BE2C (cell line): ENCODE measurements at places on chromosomes 6 and 20.

- no peak for DNase-seq
These were observed 15.2 kb downstream of the CHMP4B start for GRCh38 chr20:33826270-33826897.

- no peak for DNase-seq
These were observed 493.3 kb downstream of the ADGRB3 start for GRCh38 chr6:69128411-69128810.

DNA sequence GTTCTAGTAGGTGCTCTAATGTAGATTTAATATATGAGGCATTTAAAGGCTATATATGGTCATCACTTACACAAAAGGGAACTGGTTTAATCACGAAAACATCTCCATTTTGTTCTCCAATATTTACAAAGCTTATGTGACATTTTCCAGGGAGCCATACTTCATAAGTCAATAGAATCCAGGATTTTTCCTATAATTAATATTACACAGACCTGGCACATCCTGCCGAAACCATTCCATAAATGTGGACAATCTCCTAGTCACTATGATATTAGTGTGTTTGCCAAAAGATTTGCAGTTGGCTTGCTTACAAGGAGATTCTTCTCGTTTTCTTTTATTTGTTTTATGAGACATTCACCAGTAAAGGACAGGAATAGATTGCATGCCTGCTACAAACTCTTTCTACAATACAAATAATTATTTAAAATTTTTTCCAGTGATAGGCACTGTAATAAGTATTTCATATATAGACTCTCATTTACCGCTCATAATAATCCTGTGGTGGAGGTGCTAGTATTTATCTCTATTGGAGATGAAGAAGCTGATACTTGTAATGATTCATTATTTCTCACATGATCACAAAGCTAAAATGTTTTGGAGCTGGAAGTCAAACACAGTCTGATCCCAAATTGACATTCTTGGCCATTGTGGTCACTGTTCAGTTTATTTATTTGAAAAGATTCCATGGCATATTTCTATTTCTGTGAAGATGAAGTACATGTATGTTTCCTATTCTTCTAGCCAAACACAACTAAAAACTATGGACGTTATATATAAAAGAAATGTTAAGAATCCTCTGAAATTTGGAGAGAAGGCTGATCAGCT is 597.0 kb downstream of the HTR1B start:
- DNase-seq: no peak

GRCh38 chr6:46248143-46248542 is 77.4 kb upstream of the ENPP5 start:
- no peak for DNase-seq

- no peak for DNase-seq
These were observed 652.2 kb downstream of the QKI start for GRCh38 chr6:164066766-164067165.

- no peak for DNase-seq
These were observed 172.5 kb upstream of the JARID2 start for GRCh38 chr6:15073344-15073789.

- no peak for DNase-seq
These were observed 174.5 kb downstream of the CD83 start for GRCh38 chr6:14292119-14292518.

- no peak for DNase-seq
These were observed 177.8 kb downstream of the PLCB4 start for GRCh38 chr20:9246731-9247130.

DNA sequence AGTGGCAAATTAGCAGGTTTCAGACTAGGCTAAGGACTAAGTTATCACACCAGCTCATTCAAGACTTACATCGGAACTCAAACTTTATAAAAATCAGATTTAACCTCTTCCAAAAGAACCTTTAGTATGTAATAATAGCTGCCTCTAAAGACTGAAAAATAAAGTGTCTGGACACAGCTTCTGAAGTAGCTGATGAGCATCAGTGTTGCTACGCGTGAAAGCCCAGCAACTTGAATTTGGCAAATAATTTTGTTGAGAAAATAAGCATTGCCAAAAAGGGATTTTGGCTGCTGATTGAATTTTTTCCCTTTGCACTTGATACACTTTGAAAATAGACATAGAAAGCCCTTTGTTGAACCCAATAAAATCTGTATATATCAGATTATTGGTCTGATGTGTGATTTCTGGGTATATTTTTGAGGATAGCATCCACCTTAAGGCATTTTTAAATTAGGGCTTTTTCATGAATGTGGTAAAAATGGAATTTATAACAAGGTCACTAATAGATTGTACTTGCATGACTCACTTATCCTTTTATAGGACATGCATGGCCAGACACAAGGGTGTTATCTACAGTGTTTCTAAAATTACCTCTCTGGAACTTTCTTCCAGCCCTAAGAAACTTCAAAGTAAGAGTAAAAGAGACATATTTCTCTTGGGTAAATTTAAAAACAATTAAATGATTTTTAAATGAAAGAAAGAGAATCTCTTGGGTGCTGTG is 350.4 kb downstream of the TENT5A start:
- no peak for DNase-seq

- DNase-seq: peak; percentile 22
These were observed 159.8 kb upstream of the TSHZ2 start for GRCh38 chr20:52812231-52812847.
